Subcutaneous preadipocyte (primary cell): ENCODE measurements at places on chromosomes 2 and 18. TPM values are rescaled to one million over a fixed set of nuclear protein-coding genes. Genes with fewer than 3 reads are reported as not detected.

The TRIM43 gene
- total RNA-seq = not detected in 2 replicates

The RRM2 gene
- total RNA-seq = 38.2 and 71.6 TPM in 2 replicates

The MYL1 gene
- not detected in 2 replicates for total RNA-seq

The FBXO48 gene
- 0.37 and 0.59 TPM in 2 replicates for total RNA-seq

The ARHGEF4 gene
- total RNA-seq = 0.98 and 2.9 TPM in 2 replicates

The ERBB4 gene
- total RNA-seq = under 0.01 TPM in 1 of 2 replicates, not detected in the other

The HMSD gene
- total RNA-seq = 0.39 TPM in 1 of 2 replicates, not detected in the other

The IL36G gene
- not detected in 2 replicates for total RNA-seq

The DOK6 gene
- total RNA-seq = 0.37 TPM in 1 of 2 replicates, not detected in the other

The C18orf54 gene
- total RNA-seq = 3.7 and 5.3 TPM in 2 replicates

The TXNDC2 gene
- total RNA-seq = under 0.01 TPM in 1 of 2 replicates, not detected in the other

The LCT gene
- total RNA-seq = 0.20 TPM in 1 of 2 replicates, not detected in the other

The WNT10A gene
- total RNA-seq = not detected in 2 replicates

The MPP4 gene
- 2.6 and 5.3 TPM in 2 replicates for total RNA-seq

The STK39 gene
- total RNA-seq = 14.7 and 24.0 TPM in 2 replicates

The SERPINB4 gene
- total RNA-seq = under 0.01 TPM in 1 of 2 replicates, not detected in the other

The C2orf92 gene
- total RNA-seq = 2.6 and 4.7 TPM in 2 replicates

The NDUFS1 gene
- 83.0 and 95.2 TPM in 2 replicates for total RNA-seq

The FN1 gene
- total RNA-seq = 8,592 and 13,726 TPM in 2 replicates

The DSG3 gene
- total RNA-seq = under 0.01 TPM in 1 of 2 replicates, not detected in the other

The RAMP1 gene
- 0.73 TPM in 1 of 2 replicates, not detected in the other for total RNA-seq

The KLHL41 gene
- 0.20 and 0.37 TPM in 2 replicates for total RNA-seq

The STK16 gene
- total RNA-seq = 26.4 and 27.2 TPM in 2 replicates

The EN1 gene
- 6.6 and 9.6 TPM in 2 replicates for total RNA-seq

The DSG4 gene
- total RNA-seq = not detected in 2 replicates

The NMS gene
- total RNA-seq = not detected in 2 replicates

The GPR39 gene
- total RNA-seq = 2.9 and 16.4 TPM in 2 replicates

The AKAIN1 gene
- total RNA-seq = not detected in 2 replicates

The TMEM37 gene
- 0.20 TPM in 1 of 2 replicates, not detected in the other for total RNA-seq

The SLC4A5 gene
- under 0.01 and 1.5 TPM in 2 replicates for total RNA-seq

The VAMP5 gene
- total RNA-seq = 16.2 and 25.0 TPM in 2 replicates

The HOXD12 gene
- total RNA-seq = not detected in 2 replicates

The NAT8 gene
- not detected in 2 replicates for total RNA-seq

The GAD1 gene
- total RNA-seq = not detected in 2 replicates
